Astrocyte (in vitro differentiated cells and primary cell): ENCODE measurements at places on chromosomes 6 and 20.
A peak's percentile ranks its signal among the peaks of the same experiment; 100 is the strongest.

DNA sequence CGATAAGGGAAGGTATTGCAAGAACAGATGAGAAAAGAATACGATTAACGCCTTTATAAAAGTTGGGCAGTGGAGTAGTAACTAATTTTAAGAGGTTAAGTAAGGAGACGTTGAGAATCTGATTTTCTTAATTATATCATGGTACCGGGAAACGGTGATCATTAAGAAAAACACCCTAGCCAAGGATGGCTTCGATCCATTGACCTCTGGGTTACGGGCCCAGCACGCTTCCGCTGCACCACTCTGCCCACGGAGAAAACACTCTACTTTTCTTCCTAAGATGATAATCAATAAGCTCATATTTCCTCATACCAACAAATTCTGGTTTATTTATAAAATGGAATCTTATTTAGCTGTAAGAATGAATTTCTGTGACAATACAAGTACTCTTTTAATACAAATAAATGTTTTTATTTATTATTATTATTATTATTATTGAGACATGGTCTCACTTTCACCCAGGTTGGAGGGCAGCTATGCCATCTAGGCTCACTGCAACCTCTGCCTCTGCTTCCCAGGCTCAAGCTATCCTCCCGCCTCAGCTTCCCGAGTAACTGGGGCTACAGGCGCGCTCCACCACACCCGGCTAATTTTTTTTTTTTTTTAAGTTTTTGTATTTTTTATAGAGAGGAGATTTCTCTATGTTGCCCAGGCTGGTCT is 8.3 kb downstream of the POM121L2 start:
- no peak for DNase-seq

DNA sequence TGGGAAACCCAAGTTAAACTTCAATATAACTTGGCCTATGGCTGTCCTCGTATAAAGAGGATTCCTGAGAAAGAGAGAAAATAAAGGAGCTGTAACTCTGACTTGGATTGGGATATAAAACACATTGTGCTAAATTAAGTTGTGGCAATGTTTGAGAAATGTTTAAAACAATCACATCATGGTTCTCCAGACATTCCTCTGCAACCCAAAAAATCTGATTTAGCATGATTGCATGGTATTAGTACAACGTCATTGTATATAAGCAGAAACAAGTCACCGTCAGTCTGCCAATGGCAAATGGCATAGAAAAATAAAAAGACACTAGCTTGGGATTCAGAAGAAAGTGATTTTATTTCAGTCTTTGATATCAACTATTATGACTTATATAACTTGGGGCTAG is 140.2 kb upstream of the FAM83B start:
- DNase-seq = no peak

DNA sequence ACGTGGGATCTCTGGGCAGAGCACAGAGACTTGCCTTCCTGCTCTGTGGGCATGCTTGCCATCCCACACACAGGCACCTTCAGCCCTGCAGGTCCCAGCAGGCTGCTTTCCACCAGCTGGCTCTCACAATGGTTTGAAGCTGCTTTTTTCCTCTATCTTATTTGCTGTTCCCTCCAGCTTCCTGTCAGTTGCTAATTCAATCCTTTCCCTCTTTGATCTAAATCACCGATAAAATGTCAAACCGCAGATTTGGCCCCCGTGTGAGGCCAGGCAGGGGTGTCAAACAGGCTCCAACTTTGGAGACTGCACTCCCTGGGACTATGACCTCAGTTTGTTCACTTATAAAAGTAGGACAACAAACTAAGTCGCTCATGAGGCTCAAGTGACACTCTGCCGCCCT is 40.6 kb upstream of the PCMTD2 start:
- DNase-seq = no peak

DNA sequence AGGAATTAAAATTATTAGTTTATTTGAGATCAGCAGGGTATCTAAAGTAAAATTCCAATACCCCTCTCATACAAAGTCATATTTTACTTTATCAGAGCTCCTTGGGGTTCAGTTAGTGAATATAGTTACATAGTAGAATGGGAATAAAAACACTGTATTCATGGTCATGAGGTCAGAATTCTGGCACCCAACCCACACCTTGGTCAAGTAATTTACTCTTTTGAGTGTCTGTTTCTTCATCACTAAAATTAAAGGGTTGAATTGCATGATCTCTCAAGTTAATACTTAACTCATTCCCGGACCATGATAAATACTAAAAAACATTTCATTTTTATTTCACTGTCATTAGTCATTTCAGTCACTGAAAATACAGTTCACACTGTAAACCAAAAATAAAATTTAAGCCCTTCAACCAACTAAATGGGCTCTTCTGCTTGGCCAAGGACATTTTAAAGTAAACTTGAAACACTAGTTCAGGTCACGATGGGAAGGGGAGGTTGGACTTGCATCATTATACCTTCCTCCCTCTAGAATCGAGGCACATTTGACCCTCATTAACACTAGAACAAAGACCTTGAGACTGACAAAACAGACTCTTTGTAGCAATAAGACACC is 21.1 kb upstream of the HLA-DRB1 start:
- no peak for DNase-seq

DNA sequence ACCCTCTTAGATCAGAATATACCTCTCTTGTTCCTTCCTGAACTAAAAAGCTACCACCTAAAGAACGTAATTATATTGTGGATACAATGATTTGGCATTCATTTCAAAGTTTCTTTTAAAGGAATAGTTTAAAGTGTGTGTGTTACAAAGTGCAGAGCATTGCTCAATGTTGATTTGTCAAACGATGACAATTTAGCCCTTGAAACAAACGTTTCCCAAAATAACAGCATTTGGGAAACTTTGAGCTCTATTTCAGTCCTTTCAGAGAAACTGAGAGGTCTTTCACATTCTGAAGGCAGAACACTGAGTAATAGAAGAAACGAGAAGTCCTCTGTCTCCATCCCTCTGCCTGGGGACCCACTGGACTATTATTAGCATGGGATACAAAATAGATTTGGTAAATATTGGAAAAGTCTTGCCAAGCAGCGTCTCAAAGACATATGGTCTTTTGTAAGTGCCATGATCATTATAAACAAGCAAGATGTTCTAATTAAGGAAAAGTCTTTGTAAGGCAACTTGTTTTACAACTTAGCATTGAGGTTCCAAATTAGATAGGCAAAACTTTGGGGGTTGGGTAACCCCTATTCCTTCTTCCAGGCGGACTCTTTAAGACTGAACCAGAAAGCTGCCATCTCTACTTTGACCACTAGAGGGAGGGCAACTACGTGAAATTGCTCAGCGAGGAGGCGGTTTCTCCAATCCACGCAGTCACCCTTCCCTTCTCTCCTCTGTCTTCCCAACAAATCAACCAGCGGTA is 208.8 kb downstream of the RNF144B start:
- DNase-seq = peak; percentile 32

DNA sequence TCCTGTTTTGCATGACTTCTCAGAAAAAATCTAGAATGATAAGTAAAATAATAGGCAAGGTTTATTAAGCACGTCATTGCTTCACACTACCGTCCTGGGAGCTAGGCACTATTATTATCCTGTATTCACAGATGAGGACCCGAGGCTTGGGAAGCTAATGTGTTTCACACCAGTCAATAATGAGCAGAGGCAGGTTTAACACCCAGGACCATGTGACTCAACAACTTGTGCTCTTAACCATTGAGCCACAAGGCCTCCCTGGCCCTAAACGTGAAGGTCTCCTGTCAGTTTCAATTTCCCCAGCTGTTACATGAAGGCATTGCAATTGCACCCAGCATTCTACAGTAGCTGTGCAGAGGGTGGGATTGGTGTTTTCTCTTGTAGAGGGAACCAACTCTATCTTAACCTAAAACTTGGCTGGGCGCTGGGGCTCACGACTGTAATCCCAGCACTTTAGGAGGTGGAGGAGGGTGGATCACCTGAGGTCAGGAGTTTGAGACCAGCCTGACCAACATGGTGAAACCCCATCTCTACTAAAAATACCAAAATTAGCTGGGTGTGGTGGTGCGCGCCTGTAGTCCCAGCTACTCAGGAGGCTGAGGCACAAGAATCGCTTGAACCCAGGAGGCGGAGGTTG is 191.2 kb downstream of the BCAS1 start:
- DNase-seq = no peak

GRCh38 chr6:45845567-45845966 is 170.1 kb downstream of the CLIC5 start:
- peak; percentile 61 for DNase-seq

DNA sequence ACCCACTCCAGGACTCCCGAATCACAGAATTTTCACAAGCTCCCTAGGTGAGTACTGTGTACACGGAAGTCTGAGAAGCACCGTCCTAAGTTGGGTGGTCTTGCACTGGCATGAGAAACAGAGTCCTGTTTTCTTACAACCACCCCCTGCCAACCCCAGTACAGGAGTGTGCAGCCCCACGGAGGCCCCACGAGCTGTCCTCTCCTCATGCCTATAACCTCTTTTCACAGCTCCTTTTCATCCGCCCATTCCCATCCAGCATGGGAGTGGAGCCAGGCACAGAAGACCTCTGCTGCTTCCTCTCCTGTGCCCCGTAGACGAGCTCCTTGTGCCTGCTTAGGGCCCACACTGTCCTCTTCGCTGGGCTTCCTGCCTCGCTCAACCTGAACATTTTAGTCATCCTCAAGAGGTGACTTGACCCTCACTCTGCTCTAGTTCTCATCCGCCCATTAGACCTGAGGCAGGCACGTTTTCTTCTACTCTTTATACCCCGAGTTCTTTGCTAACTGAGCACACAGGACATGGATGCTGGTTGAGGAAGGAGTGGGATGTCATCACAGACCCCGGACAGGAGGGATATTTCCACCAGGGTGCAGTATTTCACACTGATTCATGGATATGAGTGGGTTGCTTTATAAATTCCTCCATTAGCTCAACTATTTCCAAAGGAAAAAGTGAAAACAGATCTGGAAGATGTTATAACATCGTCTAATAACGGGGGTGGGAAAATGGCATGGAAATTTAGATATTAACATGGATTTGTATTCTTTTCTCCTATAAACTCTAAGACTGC is 160.5 kb downstream of the TTLL2 start:
- DNase-seq = peak; percentile 1
